Bronchus fibroblast of lung (primary cell): ENCODE measurements at places on chromosomes 3 and 15. TPM values are rescaled to one million over a fixed set of nuclear protein-coding genes. Genes with fewer than 3 reads are reported as not detected.

The TMEM207 gene
- not detected in 2 replicates for total RNA-seq

The SLC9C1 gene
- under 0.01 TPM in 1 of 2 replicates, not detected in the other for total RNA-seq

The WDR73 gene
- total RNA-seq, result 12.9 and 14.3 TPM in 2 replicates

The CCDC9B gene
- 2.1 and 4.2 TPM in 2 replicates for total RNA-seq

The SNX22 gene
- under 0.01 and 0.17 TPM in 2 replicates for total RNA-seq

The GOLGA8H gene
- 0.15 TPM in 1 of 2 replicates, not detected in the other for total RNA-seq

The ROPN1 gene
- not detected in 2 replicates for total RNA-seq

The PRSS50 gene
- total RNA-seq, result not detected in 2 replicates

The SOX14 gene
- total RNA-seq, result not detected in 2 replicates

The DNAH12 gene
- total RNA-seq, result under 0.01 TPM in 1 of 2 replicates, not detected in the other

The POPDC2 gene
- not detected in 2 replicates for total RNA-seq

The PTPRG gene
- total RNA-seq, result 27.9 and 31.9 TPM in 2 replicates

The ASB14 gene
- total RNA-seq, result not detected in 2 replicates

The ROBO2 gene
- 0.45 and 0.67 TPM in 2 replicates for total RNA-seq

The GOLGA8N gene
- total RNA-seq, result 0.84 and 2.1 TPM in 2 replicates

The ATP8B4 gene
- 0.30 and 0.34 TPM in 2 replicates for total RNA-seq

The ALDH1A2 gene
- 0.30 and 0.84 TPM in 2 replicates for total RNA-seq

The P3H2 gene
- total RNA-seq, result 6.4 and 7.3 TPM in 2 replicates

The LMAN1L gene
- total RNA-seq, result not detected in 2 replicates

The AGBL1 gene
- not detected in 2 replicates for total RNA-seq

The GCNT3 gene
- not detected in 2 replicates for total RNA-seq

The EOGT gene
- 19.0 and 23.5 TPM in 2 replicates for total RNA-seq

The MESP2 gene
- 0.45 and 1.3 TPM in 2 replicates for total RNA-seq

The GOLGA8B gene
- 13.1 and 16.8 TPM in 2 replicates for total RNA-seq

The FILIP1L gene
- 8.8 and 12.6 TPM in 2 replicates for total RNA-seq

The RETNLB gene
- total RNA-seq, result not detected in 2 replicates

The TRIM59 gene
- total RNA-seq, result 36.7 and 39.2 TPM in 2 replicates

The RASL12 gene
- total RNA-seq, result 8.5 and 10.4 TPM in 2 replicates

The MYH15 gene
- total RNA-seq, result under 0.01 TPM in 2 replicates

The TMCO5A gene
- total RNA-seq, result not detected in 2 replicates

The SENP8 gene
- total RNA-seq, result 1.5 and 2.0 TPM in 2 replicates

The STRIT1 gene
- not detected in 2 replicates for total RNA-seq

The LRRC31 gene
- not detected in 2 replicates for total RNA-seq

The TPRG1 gene
- total RNA-seq, result 0.17 TPM in 1 of 2 replicates, not detected in the other

The LYZL4 gene
- not detected in 2 replicates for total RNA-seq

The INSYN1 gene
- 0.17 and 0.30 TPM in 2 replicates for total RNA-seq

The PGBD4 gene
- 0.67 and 0.74 TPM in 2 replicates for total RNA-seq

The MYEF2 gene
- 7.9 and 9.1 TPM in 2 replicates for total RNA-seq

The MORC1 gene
- total RNA-seq, result not detected in 2 replicates

The CCDC39 gene
- not detected in 2 replicates for total RNA-seq

The TNNC1 gene
- total RNA-seq, result 0.74 TPM in 1 of 2 replicates, not detected in the other

The DUOXA2 gene
- not detected in 2 replicates for total RNA-seq

The FEZF2 gene
- not detected in 2 replicates for total RNA-seq

The ATOSA gene
- total RNA-seq, result 4.6 and 4.9 TPM in 2 replicates

The PPM1L gene
- total RNA-seq, result 0.45 and 1.2 TPM in 2 replicates
